ENCODE measurements at places on chromosomes 2 and 18. TPM values are rescaled to one million over a fixed set of nuclear protein-coding genes. Genes with fewer than 3 reads are reported as not detected.

The IL18R1 gene
- polyA plus RNA-seq, result 0.77 TPM

The TRIM54 gene
- polyA plus RNA-seq, result not detected

The LYPD6 gene
- not detected for polyA plus RNA-seq

The SERPINB3 gene
- not detected for polyA plus RNA-seq

The MPV17 gene
- 145 TPM for polyA plus RNA-seq

The CD207 gene
- polyA plus RNA-seq, result not detected

The ANKRD30B gene
- not detected for polyA plus RNA-seq

The SLC4A3 gene
- not detected for polyA plus RNA-seq

The PIEZO2 gene
- not detected for polyA plus RNA-seq

The DTNB gene
- 17.0 TPM for polyA plus RNA-seq

The FHOD3 gene
- polyA plus RNA-seq, result not detected

The TMEM163 gene
- 0.13 TPM for polyA plus RNA-seq

The TOGARAM2 gene
- 0.58 TPM for polyA plus RNA-seq

The TMEM169 gene
- polyA plus RNA-seq, result 4.3 TPM

The TYMS gene
- not detected for polyA plus RNA-seq

The NLRC4 gene
- polyA plus RNA-seq, result not detected

The CNTNAP5 gene
- not detected for polyA plus RNA-seq

The TTN gene
- polyA plus RNA-seq, result 4.9 TPM

The KCNJ13 gene
- not detected for polyA plus RNA-seq

The COX7A2L gene
- polyA plus RNA-seq, result 137 TPM

The GEN1 gene
- polyA plus RNA-seq, result 0.44 TPM

The DQX1 gene
- not detected for polyA plus RNA-seq

The LOXL3 gene
- 0.17 TPM for polyA plus RNA-seq

The CNGA3 gene
- not detected for polyA plus RNA-seq

The SERPINB7 gene
- not detected for polyA plus RNA-seq

The POTEJ gene
- polyA plus RNA-seq, result not detected

The ZNF516 gene
- polyA plus RNA-seq, result 3.5 TPM

The CASP10 gene
- polyA plus RNA-seq, result 15.9 TPM

The CHRNG gene
- 0.26 TPM for polyA plus RNA-seq

The HSPD1 gene
- 116 TPM for polyA plus RNA-seq

The NDC80 gene
- polyA plus RNA-seq, result 1.3 TPM

The RGPD4 gene
- not detected for polyA plus RNA-seq

The SLC19A3 gene
- not detected for polyA plus RNA-seq

The GPR35 gene
- polyA plus RNA-seq, result 1.0 TPM

The NT5DC4 gene
- polyA plus RNA-seq, result not detected

Measured in naive thymus-derived CD4-positive, alpha-beta T cell (primary cell).